Osteocyte (in vitro differentiated cells): ENCODE measurements at places on chromosomes 16 and 17. TPM values are rescaled to one million over a fixed set of nuclear protein-coding genes. Genes with fewer than 3 reads are reported as not detected.

- no peaks in the 10 kb centered on the region for H3K36me3 ChIP-seq
- H3K4me3 ChIP-seq, result peak overlapping the region; percentile 20
- peaks cover 27% of the 10 kb centered on the region for H3K27me3 ChIP-seq
- DNase-seq, result peak; percentile 96
- H3K27ac ChIP-seq, result no peak overlapping the region
Measured at GRCh38 chr16:21554795-21555585, 44.4 kb upstream of the METTL9 start.

DNA sequence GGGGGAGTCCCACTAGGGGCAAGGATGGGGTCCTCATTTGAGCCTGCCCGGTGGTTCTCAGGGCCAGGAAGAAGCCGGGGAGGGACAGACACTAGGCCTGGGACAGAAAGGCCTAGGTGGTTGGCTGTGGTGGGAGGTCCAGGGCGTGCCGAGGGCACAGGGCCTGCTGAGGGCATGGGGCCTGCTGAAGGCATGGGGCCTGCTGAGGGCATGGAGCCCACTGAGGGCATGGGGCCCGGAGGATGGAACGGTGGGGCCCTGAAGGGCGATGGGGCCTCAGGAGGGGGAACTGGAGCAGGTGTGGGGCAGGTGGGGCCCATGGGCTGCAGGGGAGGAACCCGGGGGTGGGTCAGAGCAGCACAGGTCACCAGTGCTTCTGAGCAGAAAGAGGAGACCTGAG, 31.2 kb downstream of the PELP1 start:
- no peak overlapping the region for H3K27ac ChIP-seq
- H3K4me3 ChIP-seq, result no peak overlapping the region

- DNase-seq, result no peak
- H3K4me1 ChIP-seq, result no peaks in the 10 kb centered on the region
- H3K4me3 ChIP-seq, result no peak overlapping the region
- H3K27ac ChIP-seq, result no peak overlapping the region
- no peaks in the 10 kb centered on the region for H3K36me3 ChIP-seq
Measured at GRCh38 chr16:66374176-66374575, 7.7 kb downstream of the CDH5 start.

DNA sequence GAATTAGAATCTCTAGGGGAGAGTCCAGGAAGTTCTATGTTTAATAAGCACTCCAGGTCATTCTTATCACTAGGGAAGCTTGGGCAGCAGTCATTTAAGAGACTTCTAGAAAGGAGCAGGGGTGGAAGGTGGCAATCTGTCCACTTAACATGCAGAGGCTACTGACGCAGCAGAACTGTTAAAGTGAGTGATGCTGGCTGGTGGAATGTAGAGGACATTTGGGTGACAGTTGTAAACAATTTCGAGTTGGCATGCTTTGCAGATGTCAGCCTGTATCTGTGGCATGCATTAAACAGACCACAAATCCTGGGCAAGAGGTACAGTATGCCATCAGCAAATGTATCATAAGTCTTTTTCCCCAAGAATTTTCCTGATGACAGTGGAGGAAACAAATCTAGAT, 40.5 kb upstream of the HS3ST3A1 start:
- DNase-seq, result no peak
- H3K27ac ChIP-seq, result no peak overlapping the region
- H3K4me3 ChIP-seq, result no peak overlapping the region
- no peaks in the 10 kb centered on the region for H3K36me3 ChIP-seq
- H3K4me1 ChIP-seq, result peaks cover 4% of the 10 kb centered on the region
- peaks cover 3% of the 10 kb centered on the region for H3K27me3 ChIP-seq

Gene PRRT2
- total RNA-seq, result 8.8 and 13.4 TPM in 2 replicates

Gene CHST5
- total RNA-seq, result 0.27 TPM in 1 of 2 replicates, not detected in the other

GRCh38 chr16:88974080-88974915, 2.7 kb downstream of the CBFA2T3 start:
- no peaks in the 10 kb centered on the region for H3K4me1 ChIP-seq
- H3K36me3 ChIP-seq, result no peaks in the 10 kb centered on the region
- no peak overlapping the region for H3K4me3 ChIP-seq
- peaks cover 24% of the 10 kb centered on the region for H3K27me3 ChIP-seq

Gene MYH11
- 1.9 and 2.0 TPM in 2 replicates for total RNA-seq

GRCh38 chr16:68276223-68276622, 11.9 kb downstream of the SLC7A6 start:
- H3K4me3 ChIP-seq, result no peak overlapping the region
- H3K4me1 ChIP-seq, result peaks cover 3% of the 10 kb centered on the region
- no peaks in the 10 kb centered on the region for H3K27me3 ChIP-seq

Gene PYY
- not detected in 2 replicates for total RNA-seq

DNA sequence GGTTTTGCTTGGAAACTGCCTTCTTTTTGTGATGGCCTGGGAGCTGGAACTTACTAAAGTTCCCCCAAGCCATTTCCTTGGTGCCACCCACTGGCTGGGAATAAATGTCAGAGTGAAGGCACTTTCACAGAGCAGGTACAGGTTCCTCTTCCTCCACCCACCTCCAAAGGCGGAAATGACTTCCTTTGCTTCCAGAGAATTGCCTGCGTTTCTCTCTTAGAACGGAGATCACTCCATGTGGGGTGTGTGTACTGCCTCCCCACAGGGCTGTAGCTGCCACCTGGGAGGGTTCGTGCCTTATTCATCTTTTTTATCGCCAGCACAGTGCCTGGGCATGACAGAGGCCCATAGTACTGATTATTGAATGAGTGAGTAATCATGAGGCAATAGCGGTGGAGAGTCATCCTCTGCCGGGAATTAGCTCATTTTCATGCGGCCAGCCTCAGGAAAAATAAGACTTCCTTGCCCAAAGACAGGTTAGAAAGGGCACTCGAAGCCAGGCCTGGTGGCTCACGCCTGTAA, 32.2 kb upstream of the HAS3 start:
- peak overlapping the region; percentile 57 for H3K27ac ChIP-seq
- H3K4me1 ChIP-seq, result peaks cover 14% of the 10 kb centered on the region
- no peaks in the 10 kb centered on the region for H3K36me3 ChIP-seq
- no peak for DNase-seq
- H3K4me3 ChIP-seq, result no peak overlapping the region

Gene GDPD3
- total RNA-seq, result 3.2 and 3.6 TPM in 2 replicates

- no peak for DNase-seq
- peaks cover 40% of the 10 kb centered on the region for H3K4me1 ChIP-seq
- H3K27me3 ChIP-seq, result no peaks in the 10 kb centered on the region
- H3K36me3 ChIP-seq, result peaks cover 18% of the 10 kb centered on the region
Measured at GRCh38 chr16:31179219-31179746, 656 bp upstream of the FUS start.

GRCh38 chr16:10892782-10893318, 15.8 kb downstream of the CIITA start:
- no peak overlapping the region for H3K4me3 ChIP-seq
- H3K27ac ChIP-seq, result no peak overlapping the region
- no peaks in the 10 kb centered on the region for H3K4me1 ChIP-seq
- no peak for DNase-seq
- peaks cover 4% of the 10 kb centered on the region for H3K27me3 ChIP-seq

DNA sequence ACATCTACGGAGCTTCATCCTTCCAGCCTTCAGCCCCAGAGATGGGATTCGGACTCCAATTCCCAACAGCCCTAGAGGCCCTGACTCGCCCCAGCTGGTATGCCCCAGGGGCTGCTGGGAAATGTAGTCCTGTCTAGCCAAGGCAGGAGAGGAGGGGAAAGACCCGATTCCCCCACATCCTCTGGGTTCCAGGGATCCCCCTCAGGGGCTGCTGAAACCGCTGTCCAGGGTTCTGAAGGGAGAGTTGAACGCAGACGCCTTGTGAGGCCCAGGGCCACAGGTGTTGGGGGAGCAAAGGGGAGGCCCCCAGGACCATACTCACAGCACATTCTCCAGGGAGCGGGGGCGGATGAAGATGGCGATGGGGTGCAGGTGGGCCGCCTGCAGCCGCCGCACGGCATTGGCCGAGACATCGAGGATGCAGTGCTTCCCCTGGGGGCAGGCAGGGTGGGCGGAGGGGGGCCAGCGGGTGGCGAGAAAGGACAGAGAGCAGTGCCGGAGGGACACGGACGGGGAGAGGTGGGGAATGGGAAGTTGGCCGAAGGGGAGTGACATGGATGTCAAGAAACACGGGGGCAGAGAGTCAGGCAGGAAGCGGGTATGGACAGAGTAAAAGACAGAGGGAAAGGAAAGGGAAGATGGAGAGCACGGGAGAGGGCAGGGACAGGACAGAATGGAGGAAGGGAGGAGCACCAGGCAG, 12.6 kb upstream of the ASGR1 start:
- H3K27me3 ChIP-seq, result no peaks in the 10 kb centered on the region
- H3K27ac ChIP-seq, result no peak overlapping the region
- H3K36me3 ChIP-seq, result peaks cover 33% of the 10 kb centered on the region
- no peak for DNase-seq
- no peak overlapping the region for H3K4me3 ChIP-seq
- no peaks in the 10 kb centered on the region for H3K4me1 ChIP-seq

DNA sequence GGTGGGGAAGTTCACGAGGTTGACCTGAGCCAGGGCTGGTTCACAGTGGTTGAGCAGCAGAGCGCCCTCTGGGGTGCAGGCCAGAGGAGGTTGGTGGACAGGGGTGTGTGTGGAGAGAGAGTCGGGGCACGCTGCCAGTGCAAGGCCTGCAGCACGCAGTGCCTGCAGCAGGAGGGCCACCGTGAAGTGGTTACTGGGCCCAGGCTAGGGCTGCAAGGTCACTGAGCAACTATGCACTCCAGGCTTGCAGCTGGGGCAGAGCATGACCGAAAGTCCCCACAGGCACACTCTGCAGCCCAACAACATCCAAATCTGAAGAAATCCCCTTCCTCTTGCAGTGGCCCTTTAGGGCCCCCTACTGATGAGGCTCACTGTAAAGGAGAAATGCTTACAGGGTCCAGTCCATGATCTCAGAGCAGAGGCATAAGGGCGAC, 89.1 kb upstream of the NOL11 start:
- DNase-seq, result no peak
- peaks cover 3% of the 10 kb centered on the region for H3K4me1 ChIP-seq
- H3K36me3 ChIP-seq, result peaks cover 9% of the 10 kb centered on the region
- no peak overlapping the region for H3K4me3 ChIP-seq
- no peak overlapping the region for H3K27ac ChIP-seq

Gene GCGR
- not detected in 2 replicates for total RNA-seq

DNA sequence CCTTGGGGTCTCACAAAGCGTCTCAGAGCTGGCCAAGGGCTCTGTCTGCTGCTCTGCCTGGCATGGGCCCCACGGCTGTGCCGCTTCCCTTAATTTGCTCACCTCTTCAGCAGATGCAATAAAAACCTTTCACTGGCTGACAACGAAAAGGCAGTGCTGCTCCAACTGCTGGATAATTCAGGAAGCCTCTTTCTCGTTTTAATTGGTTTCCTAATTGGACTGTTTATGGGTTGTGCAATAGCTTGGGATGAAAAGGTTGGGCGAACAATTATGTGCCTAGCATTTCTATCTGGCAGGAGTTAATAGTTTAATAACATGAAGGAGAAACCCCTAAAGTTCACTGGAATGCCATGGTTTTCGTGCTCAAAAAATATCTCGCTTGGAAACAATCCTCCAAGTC, 234.1 kb upstream of the IRX5 start:
- H3K27me3 ChIP-seq, result no peaks in the 10 kb centered on the region
- no peak for DNase-seq
- H3K4me3 ChIP-seq, result no peak overlapping the region
- no peak overlapping the region for H3K27ac ChIP-seq

DNA sequence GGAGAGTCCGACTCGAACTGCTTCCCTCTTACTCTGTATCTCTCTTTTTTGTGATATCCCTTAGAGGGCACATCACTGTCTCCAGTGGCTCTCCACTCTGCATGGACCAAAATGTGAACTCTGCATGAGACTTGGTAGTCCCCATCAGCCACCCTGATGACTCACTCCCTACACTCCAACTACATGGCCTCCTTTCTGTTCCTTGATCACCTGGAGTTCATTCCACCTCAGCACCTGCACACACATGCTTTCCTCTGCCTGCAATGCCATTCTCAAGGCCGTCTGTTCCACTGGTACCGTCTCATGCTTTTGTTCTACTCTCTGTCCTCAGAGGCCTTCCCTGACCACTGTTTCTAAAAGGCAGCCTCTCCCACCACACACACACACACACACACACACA, 109.3 kb downstream of the DNAH9 start:
- no peak overlapping the region for H3K27ac ChIP-seq
- H3K36me3 ChIP-seq, result no peaks in the 10 kb centered on the region
- DNase-seq, result no peak
- H3K4me3 ChIP-seq, result no peak overlapping the region
- H3K27me3 ChIP-seq, result no peaks in the 10 kb centered on the region

DNA sequence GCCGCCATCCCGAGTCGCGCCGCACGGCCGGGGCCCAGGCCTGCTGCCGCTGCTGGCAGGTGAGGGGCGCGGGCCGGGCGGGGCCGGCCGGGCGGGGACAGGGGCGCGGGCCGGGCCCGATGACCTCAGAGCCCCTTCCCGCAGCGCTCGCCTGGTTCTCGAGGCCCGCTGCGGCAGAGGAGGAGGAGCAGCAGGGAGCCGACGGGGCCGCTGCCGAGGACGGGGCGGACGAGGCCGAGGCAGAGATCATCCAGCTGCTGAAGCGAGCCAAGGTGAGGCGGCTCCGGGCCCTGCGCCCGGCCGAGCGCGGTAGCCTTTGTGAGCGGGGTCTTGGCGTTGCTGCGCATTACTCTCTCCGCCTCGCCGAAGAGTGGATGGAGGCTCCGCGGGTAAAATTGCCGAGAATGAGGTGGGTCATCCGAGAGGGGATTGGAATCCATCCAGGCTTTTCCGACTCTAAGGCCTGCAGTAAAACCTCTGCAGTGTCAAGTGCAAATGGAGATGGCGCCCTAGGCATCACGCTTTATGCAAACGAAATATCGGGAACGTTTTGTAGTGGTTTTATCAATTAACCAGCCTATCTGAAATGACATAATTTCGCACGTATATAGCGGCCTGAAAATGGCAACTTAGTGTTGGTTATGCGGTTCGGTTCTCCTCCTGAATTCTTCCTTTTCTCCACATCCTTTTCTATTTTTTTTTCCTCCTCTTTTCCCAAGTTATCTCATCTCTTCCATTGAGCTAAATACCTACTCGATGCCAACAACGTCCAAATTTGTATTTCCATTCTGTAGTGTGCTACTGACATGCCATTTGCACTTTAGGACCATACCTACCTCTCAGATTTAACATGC, 577 bp downstream of the TTC19 start:
- H3K4me3 ChIP-seq, result peak overlapping the region; percentile 80
- H3K27me3 ChIP-seq, result no peaks in the 10 kb centered on the region
- peaks cover 40% of the 10 kb centered on the region for H3K36me3 ChIP-seq
- H3K4me1 ChIP-seq, result peaks cover 33% of the 10 kb centered on the region

- H3K36me3 ChIP-seq, result peaks cover 13% of the 10 kb centered on the region
- no peak overlapping the region for H3K27ac ChIP-seq
- no peak overlapping the region for H3K4me3 ChIP-seq
- H3K4me1 ChIP-seq, result peaks cover 63% of the 10 kb centered on the region
- DNase-seq, result no peak
Measured at GRCh38 chr16:87841340-87842208, 27.7 kb downstream of the SLC7A5 start.
